ENCODE measurements at places on chromosomes 7 and 10.
A peak's percentile ranks its signal among the peaks of the same experiment; 100 is the strongest.

DNA sequence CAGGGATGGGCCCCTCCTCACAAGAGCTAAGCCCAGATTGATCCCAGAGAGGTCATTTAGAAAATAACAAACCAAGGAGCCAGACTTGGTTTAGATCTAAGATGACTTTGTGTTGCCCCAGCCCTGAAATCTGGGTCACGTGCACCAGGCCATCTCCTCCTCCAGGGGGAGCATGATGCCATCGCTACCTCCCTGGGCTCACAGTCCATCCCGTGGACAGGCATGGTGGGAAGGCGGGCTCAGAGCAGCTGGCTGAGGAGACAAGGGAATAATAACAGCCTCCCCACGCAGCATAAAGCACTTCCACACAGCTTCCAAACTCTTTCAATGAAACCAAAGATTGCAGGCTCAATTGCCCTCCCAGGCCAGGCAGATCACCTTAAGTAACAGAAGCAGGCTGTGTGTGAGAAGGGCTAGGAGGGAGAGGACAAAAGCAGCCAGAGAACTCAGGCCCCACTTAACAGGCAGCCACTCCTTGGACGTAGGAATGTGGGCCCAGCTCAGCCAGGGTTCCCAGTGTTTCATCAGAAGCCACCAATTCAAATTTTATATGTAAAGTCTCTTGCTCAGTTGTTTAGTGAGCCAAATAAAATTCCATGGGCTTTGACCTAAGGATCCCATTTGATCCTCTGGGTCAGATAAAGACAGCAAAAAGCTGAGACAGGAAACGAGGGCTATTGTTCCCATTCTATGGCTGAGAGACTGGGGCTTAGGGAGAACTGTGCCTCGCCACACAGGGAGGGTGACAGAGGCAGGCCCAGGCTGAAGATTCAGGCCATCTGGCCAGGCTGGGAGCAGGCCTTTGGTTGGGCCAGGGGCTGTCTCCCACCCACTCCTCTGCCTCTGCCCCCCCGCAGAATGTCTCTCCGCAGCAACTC lies 100.2 kb downstream of the COL13A1 start:
- peak; percentile 77 for DNase-seq

- DNase-seq: no peak
Measured at GRCh38 chr10:123864923-123865322, 26.7 kb downstream of the CPXM2 start.

DNA sequence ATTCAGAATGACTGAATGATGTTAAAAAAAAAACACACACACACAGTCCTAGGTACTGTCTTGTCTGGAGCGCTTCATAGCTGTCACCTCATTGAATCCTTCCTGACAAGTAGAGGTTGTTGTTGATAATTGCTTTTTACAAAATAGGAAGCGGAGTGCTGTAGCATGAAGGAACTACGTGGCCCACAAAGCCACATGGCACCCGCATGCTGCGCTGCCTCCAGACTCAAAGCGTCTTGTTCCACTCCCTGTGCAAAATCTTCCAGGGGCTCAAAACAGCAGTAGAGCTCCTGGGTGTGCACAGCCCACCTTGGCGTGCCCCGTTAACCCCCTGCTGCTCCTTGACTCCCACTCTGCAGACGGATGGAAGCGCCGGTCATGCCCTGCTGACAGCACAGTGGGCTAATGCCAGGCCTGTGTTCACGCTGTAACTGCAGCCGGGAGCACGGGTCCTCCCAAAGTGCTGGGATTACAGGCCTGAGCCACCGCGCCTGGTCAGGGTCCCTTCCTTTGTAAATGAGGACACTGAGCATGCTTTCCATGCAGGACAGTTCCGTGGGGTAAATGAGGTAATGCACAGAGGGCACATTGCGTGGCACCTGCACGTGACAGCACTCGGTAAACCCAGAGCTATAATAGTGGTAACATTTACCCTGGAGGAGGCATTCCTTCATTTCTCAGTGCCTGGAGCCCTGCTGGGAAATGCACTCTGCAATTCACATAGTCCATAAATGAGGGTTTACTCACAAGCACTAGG lies 91.1 kb upstream of the GNA12 start:
- peak; percentile 7 for DNase-seq

DNA sequence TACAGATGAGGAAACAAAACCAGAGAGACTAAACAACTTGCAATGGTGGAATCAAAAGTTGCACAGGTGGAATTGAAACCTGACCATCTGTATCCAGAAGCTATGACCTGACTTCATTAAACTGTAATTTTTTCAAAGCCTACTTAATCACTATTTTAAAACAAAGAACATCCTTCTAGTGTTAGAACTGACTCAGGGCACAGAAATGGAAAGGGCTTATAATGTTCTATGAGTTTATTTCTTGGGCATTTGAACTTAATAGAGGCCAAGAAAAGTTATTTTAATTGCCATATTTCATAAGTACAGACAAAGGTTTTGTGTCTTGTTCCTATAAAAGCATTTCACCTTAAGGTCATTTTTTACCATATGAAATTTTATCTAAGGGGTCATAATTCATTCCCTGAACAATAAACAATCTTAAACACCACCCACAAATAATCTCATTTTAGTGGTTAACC lies 8.8 kb downstream of the ITGB1 start:
- DNase-seq: no peak

DNA sequence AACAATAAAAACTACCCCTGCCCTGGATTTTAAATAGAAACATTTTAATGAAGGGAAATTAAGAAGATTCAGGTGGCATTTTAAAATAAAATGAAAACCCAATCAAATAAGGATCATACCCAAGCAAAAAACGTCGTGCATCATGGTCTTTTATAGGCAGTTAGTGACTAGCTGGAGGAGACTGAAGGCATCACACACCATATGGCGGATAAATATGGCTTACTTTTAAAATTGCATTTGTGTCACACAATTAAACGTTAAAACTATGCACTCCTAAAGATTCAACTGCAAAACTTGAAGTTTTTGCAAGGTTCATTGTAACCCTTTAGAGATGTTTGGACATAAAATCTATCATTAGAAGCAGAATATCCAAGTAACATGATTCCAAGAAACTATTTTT lies 200.1 kb upstream of the NRG3 start:
- no peak for DNase-seq

GRCh38 chr7:26841003-26841739 lies 23.2 kb downstream of the SKAP2 start:
- no peak for DNase-seq

DNA sequence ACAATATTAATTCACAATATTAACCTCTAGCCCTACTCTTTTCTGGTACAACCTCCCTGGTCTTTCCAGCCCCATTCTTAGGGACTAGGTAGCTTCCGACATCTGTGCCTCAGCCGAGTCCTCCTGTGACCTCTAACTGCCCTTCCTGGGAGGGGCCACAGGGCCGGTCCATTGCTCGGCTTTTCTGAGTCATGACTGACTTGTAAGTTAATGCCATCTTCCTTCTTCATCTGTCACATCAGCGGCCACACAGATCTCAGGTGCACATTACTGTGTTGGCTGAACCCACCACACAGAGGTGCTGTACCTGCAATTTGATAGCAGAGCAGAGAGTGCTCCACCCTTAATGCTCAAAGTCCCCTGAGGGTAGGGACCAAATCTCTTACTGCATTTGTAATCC lies 4.1 kb upstream of the CPA4 start:
- no peak for DNase-seq

DNA sequence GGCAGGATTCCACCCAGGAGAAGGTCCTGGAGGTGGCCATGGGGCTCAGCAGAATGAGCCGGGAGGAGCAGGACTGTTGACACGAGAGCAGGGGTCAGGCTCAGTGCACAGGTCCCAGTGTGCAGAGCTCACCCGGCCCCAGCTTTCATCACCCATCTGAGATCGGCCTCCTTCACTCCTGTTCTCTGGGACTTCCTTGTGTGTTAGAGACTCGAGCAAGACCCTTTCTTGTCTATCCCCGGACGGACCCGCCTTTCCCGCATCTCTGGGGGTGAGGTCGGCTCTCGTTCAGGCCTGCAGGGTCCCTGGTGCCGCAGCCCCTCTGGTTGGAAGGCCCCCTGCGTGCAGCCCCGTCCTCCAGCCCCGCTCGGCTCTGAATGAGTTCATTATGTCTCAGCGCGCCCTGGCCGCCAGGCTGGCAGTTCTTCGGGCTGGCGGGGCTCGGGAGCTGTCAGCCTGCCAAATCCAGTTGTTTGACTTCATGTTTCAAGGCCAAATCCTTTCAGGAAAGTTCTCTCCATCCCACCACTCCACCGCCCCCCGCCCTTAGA lies 127.9 kb downstream of the LHPP start:
- no peak for DNase-seq

GRCh38 chr7:38855386-38855785 lies 53.6 kb downstream of the VPS41 start:
- no peak for DNase-seq

- DNase-seq: no peak
Measured at GRCh38 chr10:58414270-58415041, 29.2 kb downstream of the TFAM start.

GRCh38 chr7:77309714-77310220 lies 106.4 kb downstream of the GSAP start:
- no peak for DNase-seq

DNA sequence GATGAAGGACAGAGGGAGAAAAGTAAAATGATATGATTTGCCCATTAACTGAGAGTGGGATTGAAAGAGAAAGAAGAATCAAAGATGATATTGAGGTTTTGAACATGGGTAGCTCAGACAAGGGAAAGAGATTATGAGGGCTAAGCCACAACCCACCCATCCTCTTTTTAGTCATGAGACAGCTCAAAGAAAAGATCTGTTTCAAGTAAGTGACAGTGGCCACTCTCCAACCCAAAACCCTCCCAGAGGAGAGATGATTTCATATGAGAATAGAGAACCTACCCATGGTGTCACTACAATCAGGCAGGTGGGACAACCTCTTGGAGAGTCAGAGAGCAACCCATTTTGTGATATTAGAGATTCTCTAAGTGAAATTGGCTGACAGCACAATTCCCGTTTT lies 32.2 kb downstream of the PLXNA4 start:
- no peak for DNase-seq

GRCh38 chr10:71769279-71769823 lies 4.0 kb downstream of the VSIR start:
- no peak for DNase-seq

DNA sequence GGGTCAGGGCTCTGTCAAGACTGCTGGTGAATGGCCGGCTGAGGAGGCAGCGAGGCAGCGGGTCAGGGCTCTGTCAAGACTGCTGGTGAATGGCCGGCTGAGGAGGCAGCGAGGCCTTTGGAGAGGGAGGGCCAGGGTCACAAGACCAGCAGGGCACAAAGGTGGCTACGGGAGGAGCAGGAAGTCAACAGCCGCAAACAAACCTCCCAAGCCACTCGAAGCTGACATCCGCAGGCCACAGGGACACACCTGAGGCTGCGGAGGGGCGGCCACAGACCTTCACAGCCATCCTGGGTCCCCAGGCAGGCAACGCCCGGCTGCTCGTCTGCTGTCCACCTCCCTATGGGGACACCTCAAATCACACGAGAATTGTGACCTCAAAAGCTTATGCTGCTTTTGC lies 8.9 kb upstream of the GPER1 start:
- DNase-seq: no peak

- no peak for DNase-seq
Measured at GRCh38 chr10:64699244-64699643, 1178.0 kb downstream of the REEP3 start.

DNA sequence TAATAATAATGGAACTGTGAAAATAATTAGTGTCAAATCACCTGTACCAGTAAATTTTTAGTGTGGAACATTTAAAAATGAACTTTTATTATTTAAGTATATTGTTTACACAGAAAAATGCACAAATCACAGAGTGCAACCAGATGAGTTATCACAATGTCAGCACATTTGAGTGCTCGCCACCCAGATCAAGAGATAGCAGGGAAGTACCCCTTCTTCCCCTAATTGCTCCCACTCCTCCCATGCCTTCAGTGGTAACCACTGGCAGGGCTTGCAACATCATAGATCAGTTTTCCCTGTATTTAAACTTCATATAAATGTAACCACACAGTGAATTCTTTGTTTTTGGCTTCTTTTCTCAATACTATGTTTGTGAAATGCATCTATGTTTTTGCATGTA lies 7.8 kb upstream of the GPR141 start:
- DNase-seq: no peak

DNA sequence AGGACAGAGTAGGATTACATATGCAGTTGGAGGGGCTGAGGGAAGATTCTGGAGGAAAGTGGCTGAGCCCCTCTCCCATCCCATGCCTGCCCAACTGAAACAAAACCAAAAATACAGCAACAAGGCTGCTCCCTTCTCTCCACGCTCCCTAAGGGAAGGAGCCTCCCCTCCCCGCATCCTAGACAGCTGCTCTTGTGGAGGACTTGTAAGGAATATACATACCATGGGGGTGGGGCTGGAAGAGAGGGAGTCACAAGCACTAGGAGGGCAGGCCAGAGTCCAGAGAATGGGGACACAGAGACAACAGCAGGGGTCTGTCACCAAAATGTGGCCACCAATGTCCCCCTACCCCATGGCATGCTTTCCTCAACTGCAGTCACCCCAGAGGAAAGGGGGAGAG lies 13.2 kb downstream of the LDB1 start:
- DNase-seq: no peak

GRCh38 chr7:134936893-134937510 lies 49.3 kb upstream of the AGBL3 start:
- no peak for DNase-seq

- peak; percentile 55 for DNase-seq
Measured at GRCh38 chr7:1663857-1664651, 6.0 kb upstream of the ELFN1 start.

DNA sequence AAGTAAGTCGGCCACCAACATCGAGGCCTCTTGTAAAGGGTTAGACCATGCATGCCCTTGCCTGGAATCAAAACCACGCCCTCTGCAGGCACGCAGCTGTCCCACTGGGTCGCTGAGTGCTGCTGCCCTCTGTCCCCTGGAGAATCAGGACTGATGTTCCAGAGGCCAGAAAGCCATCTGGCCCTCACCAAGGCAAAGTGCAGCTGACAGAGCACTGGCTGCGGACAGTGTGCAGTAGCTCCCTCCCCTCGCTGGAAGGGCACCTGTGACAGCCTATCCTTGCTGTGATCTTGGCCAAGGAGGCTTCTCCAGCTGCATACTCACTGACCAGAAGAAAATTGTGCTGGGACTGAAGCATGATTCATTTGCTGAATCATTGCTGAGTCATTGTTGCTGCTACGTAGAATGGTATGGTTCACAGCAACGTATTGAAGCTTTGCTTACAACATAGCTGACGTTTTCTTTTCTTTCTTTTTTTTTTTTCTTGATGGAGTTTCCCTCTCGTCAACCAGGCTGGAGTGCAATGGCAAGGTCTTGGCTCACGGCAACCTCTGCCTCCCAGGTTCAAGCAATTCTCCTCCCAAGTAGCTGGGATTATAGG lies 30.4 kb downstream of the DDC start:
- DNase-seq: no peak

GRCh38 chr7:127119517-127119916 lies 133.2 kb downstream of the GRM8 start:
- DNase-seq: no peak

Measured in WTC11 (cell line).